Activated T-cell treated with anti-CD3 and anti-CD28 coated beads for 4 hours (primary cell): ENCODE measurements at places on chromosomes 3 and 15.
A peak's percentile ranks its signal among the peaks of the same experiment; 100 is the strongest.

DNA sequence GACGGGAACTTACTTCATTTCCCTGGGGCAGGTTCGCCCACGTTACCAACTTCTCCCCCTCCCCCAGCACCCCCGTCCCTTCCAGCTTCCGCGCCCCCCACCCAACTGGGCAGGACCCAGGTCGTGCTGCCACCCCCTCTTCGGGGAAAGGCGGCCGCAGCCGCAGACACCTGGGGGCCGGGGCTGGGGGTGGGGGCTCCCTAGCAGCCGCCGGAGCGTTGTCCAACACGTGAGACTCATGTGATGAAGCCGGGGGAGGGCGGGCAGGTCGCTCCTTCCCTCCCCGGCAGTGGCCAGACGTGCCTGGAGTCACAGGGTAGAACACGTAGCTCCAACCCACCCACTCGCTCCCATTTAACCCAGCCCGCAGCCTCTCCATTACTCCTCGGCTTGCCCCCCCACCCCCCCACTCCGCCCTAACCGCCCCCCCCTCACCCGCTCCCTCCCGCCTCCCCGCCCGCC is 240 bp upstream of the BHLHE40 start:
- peak; percentile 82 for DNase-seq

GRCh38 chr3:38039899-38040261 is 872 bp downstream of the DLEC1 start:
- no peak for DNase-seq

GRCh38 chr3:34360713-34361112 is 562.3 kb downstream of the PDCD6IP start:
- no peak for DNase-seq

DNA sequence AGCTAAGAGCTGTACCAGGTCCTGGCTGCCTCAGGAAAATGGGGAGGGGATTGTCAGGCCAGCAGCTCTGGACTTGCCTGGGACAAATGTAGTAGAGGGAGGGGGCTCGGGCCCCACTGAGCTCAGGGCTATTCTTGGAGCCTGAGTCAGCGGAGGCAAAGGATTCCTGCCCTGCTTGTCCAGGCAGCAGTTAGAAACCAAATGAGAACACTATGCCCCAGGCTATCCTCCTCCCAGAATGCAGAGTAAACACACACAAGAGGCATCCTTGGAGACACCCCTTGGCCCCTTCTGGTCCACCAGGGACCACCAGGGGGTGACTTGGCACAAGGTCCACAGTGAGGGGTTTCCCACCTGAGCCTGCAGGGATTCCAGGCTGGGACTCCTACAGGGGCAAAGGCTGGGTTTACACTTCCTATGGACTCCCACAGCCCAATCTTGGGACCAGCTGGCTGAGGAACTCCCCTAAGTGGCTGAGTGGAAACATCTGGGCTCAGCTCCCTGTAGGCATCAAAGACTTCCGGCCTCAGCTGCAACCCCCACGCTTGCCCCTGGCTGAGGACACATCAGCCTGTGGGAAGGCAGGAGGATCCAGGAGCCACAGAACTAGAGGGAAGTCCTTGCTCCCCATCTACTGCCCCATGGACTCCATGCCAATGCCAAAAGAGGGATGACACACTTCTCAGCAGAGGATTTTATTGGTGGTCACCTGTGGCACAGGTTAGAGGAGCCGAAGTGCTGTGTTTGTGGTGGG is 3.4 kb upstream of the COL7A1 start:
- DNase-seq, result no peak

DNA sequence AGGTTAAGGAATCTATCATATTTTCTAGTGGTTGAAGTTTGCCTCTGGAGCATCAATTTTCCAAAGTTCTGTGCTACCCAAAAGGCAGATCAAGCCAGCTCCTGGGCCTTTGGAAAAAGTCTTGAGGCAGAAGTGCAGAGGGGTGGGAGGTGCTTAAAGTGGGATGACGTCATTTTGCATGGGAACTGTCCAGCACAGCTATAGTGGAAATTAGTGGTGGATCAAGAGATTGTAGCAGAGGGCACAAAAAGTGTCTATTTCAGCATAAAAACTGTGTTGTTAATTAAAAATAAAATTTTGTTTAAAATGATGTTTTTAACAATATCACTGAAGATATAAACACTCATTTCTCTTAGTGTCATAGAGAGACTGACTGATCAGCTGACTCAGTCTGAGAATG is 221.9 kb downstream of the LRRN1 start:
- DNase-seq, result no peak

GRCh38 chr15:40234783-40235182 is 4.1 kb upstream of the PAK6 start:
- no peak for DNase-seq

GRCh38 chr15:92277776-92278175 is 115.9 kb upstream of the ST8SIA2 start:
- no peak for DNase-seq

DNA sequence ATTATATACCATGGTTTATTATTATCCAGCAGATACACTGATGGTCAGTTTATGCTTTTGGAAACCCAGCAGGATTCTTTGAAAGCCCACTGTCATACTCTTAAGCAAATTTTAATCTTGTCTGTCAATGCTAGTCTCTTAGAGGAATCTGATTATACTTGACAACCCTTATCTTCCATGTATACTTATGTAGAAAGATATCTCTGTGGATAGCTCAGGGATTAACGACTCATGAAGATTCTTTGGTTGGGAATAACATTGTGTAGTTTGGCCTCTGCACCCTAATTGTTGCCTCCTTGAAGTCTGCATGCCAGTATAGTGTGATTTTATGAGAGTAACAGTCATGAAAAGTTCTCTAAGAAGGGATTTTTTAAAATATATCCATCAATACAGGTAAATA is 33.0 kb downstream of the FILIP1L start:
- DNase-seq, result no peak

DNA sequence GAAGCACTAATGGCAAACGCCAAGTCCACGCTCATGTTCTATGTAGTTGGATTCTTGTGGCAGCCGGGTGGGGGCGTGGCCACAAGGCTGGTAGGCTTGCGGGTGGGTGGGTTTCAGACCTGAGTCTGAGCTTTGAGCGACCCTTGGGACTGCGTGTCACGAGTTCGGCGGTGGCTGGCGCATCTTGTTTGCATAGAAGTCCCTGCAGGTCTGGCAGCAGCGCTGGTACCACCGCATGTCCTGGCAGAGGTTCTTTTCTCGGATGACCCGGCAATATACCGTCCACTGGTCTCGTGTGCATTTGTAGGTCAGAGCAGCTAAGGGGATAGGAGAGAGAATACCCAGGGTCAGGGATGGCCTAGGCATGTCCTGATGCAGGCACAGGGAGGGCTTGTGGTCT is 241.0 kb upstream of the LYSMD4 start:
- no peak for DNase-seq
